Neural progenitor cell (in vitro differentiated cells): ENCODE measurements at places on chromosomes 3 and 15. TPM values are rescaled to one million over a fixed set of nuclear protein-coding genes. Genes with fewer than 3 reads are reported as not detected.
A peak's percentile ranks its signal among the peaks of the same experiment; 100 is the strongest.

- peak; percentile 26 for DNase-seq
Measured at GRCh38 chr3:126845920-126846715, 136.8 kb upstream of the PLXNA1 start.

GRCh38 chr3:192161661-192162060 lies 565.7 kb downstream of the FGF12 start:
- DNase-seq, result no peak

DNA sequence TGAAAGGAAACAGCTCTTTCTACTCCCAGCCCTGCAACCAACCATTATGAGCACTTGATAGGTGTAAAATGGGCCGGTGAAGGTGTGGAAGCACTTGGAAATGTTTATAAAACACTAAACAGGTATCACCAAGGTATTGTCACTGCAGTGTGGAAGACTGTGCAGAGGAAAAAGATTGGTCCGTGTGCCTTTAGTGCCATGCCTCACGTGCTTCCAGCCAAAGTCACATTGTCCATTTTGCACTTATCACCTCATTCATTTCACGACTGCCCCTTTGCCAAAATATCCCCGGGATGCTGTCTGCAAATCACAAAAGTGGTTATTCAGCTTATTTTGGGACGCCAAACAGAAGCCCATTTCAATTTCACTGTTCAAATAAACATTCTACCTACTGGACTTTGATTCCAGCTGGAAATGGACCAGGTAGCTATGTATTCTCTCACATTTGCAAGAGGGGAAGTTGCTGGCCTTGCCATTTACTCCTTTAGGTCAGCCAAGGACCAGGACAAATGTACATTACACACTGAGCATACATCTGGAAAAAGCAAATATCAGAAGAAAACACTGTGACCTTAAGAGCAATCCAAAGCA lies 58.4 kb downstream of the ARRDC4 start:
- DNase-seq, result no peak

GRCh38 chr15:44397869-44398268 lies 29.6 kb upstream of the CTDSPL2 start:
- DNase-seq, result no peak

- DNase-seq, result no peak
Measured at GRCh38 chr3:194277786-194278130, 73.4 kb downstream of the CPN2 start.

- DNase-seq, result peak; percentile 23
Measured at GRCh38 chr3:112640930-112641801, at the start of gene CCDC80. Gene CCDC80, minus strand, starts transcription at chr3:112641143. Its CDS starts 1,238 bp downstream, at chr3:112639905.

- DNase-seq, result no peak
Measured at GRCh38 chr15:68042156-68042854, 11.8 kb upstream of the PIAS1 start.

GRCh38 chr3:58683466-58683865 lies 16.9 kb upstream of the FAM3D start:
- no peak for DNase-seq

- no peak for DNase-seq
Measured at GRCh38 chr3:54079314-54079713, 43.0 kb upstream of the CACNA2D3 start.

DNA sequence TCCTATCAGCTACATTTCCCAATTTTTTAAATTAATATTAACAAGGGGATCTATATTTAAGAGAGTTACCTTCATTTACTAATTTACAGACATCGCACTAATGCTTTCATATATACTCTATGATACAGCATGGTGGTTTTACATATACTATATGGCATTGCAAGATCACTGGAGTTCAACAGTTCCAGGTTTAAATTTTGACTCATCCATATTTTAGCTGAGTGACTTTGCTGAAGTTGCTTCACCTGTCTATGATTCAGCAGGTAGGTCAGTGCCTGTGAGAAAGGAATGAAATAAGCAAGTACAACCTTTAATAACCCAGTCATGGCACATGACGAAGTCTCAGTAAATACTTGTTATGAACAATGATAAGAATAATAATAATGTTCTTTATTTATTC lies 211.1 kb downstream of the P3H2 start:
- no peak for DNase-seq

GRCh38 chr15:27937851-27938250 lies 161.3 kb downstream of the OCA2 start:
- DNase-seq, result no peak

The C3orf18 gene
- 8.5 and 15.6 TPM in 2 replicates for total RNA-seq

The IMPG2 gene
- total RNA-seq, result 0.03 and 0.15 TPM in 2 replicates

The ZPLD1 gene
- 0.28 and 0.31 TPM in 2 replicates for total RNA-seq

The GOLGA8J gene
- not detected in 2 replicates for total RNA-seq

The ERICH6 gene
- total RNA-seq, result 0.28 TPM in 1 of 2 replicates, not detected in the other

The DPPA2 gene
- total RNA-seq, result 1.2 and 1.8 TPM in 2 replicates

The CFAP92 gene
- 5.3 and 5.5 TPM in 2 replicates for total RNA-seq

The CCR4 gene
- total RNA-seq, result not detected in 2 replicates

The CP gene
- 0.90 TPM in 1 of 2 replicates, not detected in the other for total RNA-seq

The GABRG3 gene
- total RNA-seq, result 1.7 and 3.4 TPM in 2 replicates

The CIP2A gene
- total RNA-seq, result 44.4 and 66.5 TPM in 2 replicates

The MME gene
- 1.5 and 5.0 TPM in 2 replicates for total RNA-seq
